ENCODE measurements at places on chromosomes 1 and 21. TPM values are rescaled to one million over a fixed set of nuclear protein-coding genes. Genes with fewer than 3 reads are reported as not detected.

Gene REG4
- total RNA-seq = not detected

Gene CD2
- total RNA-seq = not detected

Gene S100A7
- not detected for total RNA-seq

Gene DPYD
- 2.1 TPM for total RNA-seq

Gene KRTAP13-1
- not detected for total RNA-seq

Gene RIMS3
- 1.3 TPM for total RNA-seq

Gene TIE1
- not detected for total RNA-seq

Gene KLF17
- total RNA-seq = 0.50 TPM

Gene FHAD1
- total RNA-seq = 0.39 TPM

Gene MMEL1
- 0.26 TPM for total RNA-seq

Gene HAO2
- not detected for total RNA-seq

Gene GBP3
- total RNA-seq = 0.67 TPM

Gene FYB2
- total RNA-seq = not detected

Gene DPH5
- total RNA-seq = 28.3 TPM

Gene CELF3
- not detected for total RNA-seq

Gene CELA3B
- total RNA-seq = not detected

Gene PGLYRP4
- not detected for total RNA-seq

Gene KCNH1
- total RNA-seq = 1.9 TPM

Gene BTBD19
- 2.6 TPM for total RNA-seq

Gene FAM229A
- total RNA-seq = 3.6 TPM

Measured in A549 treated with AZD2906 at 1 μM for 4 hours (cell line).